Left hindlimb (tissue), 1 donor: ENCODE measurements at places on chromosomes 7 and 10.

DNA sequence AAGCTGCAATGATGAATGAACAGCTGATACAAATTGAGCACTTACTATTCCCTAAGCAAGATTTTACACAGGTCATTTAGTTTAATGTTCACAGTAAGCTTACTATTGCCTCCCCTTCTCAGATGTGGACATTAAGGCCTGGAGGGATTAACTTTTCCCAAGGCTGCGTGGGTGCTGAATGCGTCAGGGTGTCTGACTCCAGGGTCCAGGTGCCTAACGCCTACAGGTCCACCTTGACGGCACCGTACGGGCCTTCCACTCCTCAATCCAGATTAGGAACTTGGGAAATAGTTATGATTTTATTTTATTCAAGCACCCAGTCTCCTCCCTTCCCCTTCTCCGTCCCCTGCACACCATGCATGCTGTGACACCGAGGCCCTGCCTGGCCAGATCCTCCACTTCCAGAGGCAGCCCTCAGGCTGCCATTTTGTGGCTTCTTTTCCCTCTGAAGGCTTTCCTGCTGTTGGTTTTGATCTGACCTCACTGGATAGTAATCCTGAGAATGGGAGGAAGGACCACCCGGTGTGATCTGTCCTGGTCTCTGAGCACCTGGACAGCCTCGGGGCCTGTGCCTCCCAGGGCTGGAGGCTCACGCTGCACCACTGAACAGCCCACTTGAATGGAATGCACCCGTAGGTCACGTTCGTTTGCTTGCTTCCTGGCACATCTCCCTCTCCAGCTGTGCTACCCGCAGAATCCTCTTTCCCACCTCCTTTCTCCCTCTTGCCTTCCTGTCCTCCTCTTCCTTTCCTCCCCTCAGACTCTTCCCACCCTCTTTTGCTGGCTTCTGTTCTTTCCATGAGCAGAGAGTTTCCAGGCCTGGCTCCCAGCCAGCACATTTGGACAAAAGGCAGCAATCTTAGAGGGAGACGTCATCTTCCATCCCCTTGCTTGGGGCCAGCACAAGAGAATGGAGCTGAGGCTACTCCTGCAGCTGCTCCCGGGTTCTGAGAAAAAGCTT is 14.4 kb downstream of the DENND2A start:
- peak; percentile 97 for DNase-seq

- DNase-seq = no peak
Observed at GRCh38 chr10:122342293-122343134, 32.0 kb upstream of the PLEKHA1 start.

DNA sequence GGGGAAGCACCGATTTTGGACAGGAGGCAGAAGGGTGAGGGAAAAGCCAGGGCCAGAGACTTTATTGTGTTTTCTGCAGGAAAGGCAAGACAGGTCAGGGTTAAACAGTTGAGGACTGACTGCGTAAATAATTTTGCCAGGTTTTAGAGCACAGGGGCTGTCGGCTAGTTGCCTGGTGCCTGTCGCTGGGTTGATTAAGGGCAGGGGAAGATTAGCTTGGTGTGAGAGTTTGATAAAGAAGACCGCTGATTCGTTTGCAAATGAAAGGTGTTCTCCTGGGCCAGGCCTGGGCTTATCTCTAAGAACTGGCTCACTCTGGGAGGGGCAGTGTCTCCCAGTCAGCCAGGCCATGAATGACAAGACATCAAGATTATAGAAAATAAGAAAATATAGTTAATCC is 75.6 kb downstream of the SLC37A3 start:
- DNase-seq = no peak

GRCh38 chr7:5773661-5774086 is 7.8 kb downstream of the RNF216 start:
- DNase-seq = no peak

- DNase-seq = no peak
Observed at GRCh38 chr7:43649755-43650274, 66.9 kb downstream of the STK17A start.

- DNase-seq = no peak
Observed at GRCh38 chr10:120658943-120659885, 191.9 kb upstream of the WDR11 start.

GRCh38 chr7:24442170-24442777 is 131.0 kb upstream of the PALS2 start:
- peak; percentile 62 for DNase-seq

GRCh38 chr10:11913079-11913641 is 90.0 kb downstream of the PROSER2 start:
- DNase-seq = no peak

GRCh38 chr10:110824660-110825059 is 47.1 kb upstream of the PDCD4 start:
- no peak for DNase-seq

DNA sequence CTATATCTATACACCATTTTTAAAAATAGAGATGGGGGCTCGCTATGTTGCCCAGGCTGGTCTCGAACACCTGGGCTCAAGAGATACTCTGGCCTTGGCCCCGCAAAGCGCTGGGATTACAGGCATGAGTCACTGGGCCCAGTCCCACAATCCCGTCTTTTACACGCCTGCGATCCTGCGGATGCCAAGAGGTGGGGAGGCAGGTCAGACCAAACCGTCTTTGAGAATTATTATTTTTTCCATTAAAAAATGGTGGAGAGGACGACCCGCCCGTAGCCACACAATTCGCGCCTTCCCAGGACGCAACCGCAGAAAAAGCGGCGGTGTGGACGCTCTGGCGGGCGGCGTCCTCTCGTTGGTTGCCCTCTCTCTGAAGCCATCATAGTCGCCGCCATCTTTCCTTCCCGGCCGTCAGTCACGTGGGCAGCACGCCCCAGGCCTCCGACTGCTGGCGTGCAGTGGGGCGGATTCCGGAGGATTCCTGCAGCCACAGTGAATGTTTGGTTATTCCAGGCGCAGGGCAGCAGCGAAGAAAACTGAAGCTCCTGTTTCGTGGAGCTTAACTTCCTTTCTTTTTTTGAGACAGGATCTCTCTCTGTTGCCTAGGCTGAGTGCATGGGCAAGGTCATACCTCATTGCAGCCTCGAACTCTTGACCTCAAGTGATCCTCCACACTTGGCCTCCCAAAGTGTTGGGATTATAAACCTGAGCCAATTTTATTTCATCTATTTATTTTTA is 9.9 kb upstream of the EPHB4 start:
- peak; percentile 96 for DNase-seq

- no peak for DNase-seq
Observed at GRCh38 chr7:89549768-89550167, 604.5 kb upstream of the STEAP1 start.

- peak; percentile 21 for DNase-seq
Observed at GRCh38 chr10:47025253-47025539, 114.0 kb downstream of the PTPN20 start.

DNA sequence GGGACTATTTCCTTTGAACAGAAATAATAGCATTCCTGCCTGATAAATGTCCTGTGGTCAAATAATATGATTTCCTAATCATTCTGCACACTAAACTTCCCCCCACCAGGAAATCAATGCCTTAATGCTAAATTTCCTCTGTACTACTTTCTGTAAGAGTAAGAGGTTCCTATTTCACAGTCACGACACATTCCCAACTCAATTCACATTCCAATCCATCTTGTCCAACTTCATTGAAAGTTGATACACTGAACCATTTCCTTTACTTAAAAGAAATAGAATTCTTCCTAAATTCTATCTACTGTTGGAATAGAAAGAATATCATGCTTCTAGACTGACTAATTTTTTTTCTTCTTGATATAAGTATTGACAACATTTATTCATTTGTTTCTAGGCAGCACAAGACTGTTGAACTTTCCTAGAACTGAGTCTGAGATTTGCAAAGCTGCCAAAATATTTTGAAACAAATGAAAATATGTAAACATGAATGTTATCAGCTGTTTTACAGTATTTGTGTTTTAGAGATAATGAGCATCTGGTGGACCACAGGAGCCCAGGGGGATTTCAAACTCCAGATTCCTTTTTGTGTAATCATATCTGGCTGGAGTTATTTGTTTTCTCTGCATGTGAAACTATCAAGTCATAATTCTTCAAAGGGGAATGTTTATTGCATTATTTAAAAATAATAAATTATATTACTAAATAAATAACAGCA is 121.5 kb downstream of the TPST1 start:
- no peak for DNase-seq

DNA sequence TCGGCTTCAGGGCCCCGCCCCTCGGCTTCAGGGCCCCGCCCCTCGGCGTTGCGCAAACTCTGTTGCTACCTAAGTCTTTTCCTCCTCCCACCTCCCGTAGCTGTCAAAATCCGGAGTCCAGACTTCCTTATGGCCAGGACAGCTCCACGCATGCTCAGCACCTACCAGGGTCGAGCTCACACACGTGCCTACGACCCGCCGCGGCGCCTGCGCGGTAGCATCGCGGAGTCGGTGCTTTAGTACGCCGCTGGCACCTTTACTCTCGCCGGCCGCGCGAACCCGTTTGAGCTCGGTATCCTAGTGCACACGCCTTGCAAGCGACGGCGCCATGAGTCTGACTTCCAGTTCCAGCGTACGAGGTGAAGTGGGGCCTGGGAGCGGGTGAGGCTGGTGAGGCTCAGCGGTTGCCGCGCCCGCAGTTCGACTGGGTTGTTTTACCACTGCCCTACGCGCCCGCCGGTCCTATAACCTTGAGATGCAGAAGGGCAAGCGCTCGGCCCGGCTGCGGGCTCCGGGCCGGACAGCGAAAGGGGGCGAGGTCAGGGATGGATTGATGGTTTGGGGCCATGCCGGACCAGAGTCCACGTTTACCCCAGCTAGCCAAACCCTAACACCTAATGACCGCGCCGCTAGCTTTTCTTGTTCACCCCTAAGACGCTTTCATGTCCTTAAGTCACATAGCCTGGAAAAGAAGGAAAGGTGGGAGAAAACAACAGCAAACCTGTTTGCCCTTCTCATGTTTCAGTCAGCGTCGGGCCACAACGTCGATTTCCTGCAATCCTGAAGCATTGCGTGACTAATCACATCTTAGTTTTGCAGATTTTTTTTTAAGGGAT is at the start of gene CISD1:
TSS of gene CISD1 (plus strand) at position 217 of the 836 bp plus-strand sequence. CDS start at position 329, 112 bp downstream.
- DNase-seq = peak; percentile 97

DNA sequence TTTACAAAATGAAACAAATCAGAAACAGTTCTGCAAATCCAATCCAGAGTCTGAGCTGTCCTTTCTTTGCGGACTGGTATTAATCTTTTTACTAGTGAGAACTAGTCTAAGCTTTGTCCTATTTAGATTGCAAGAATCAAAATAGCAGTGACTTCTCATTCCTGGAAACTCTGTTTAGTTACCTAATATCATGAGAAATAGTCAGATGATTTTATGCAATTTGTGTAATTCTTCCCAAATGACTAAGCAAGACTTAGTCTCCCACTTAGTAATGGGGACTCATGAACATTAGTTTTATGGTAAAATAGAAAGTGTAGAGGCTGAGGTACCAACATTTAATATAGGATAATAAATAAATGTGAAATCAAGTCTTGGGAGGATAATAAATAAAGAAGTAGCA is 341.3 kb downstream of the DNAJB9 start:
- no peak for DNase-seq

- no peak for DNase-seq
Observed at GRCh38 chr7:143243111-143243510, 20.1 kb upstream of the GSTK1 start.

DNA sequence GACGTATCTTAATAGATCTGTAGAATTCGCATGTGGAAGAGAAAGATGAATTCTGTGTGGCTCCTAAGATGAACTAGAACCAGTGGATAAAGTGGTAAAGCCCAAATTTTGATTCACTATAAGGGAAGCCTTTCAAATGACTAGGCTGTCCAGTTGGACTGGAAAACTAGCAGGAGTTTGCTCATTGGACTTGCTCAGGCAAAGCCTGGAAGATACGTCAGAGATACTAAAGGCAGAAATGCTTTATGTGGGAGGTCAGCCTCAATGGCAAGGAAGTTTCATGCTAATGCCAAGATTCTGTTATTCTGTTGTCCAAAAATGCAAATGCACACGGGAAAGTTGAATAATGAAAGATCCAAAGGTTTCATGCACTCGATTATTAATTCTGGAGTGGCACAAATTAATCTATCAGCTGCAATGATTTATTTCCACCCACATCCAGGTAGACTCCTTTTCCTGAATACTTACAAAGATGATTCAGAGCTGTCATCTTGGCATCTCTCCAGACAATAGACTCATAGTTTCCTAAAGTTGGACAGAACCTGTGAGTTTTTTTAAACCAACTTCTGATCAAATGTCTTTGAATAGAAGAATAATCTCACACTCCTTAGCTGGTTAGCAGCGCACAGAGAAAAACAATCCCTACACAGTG is 20.5 kb upstream of the PPP1R3C start:
- DNase-seq = no peak

GRCh38 chr10:30999070-30999712 is 32.5 kb downstream of the ZNF438 start:
- DNase-seq = no peak

- no peak for DNase-seq
Observed at GRCh38 chr7:132379292-132379691, 197.0 kb downstream of the PLXNA4 start.

DNA sequence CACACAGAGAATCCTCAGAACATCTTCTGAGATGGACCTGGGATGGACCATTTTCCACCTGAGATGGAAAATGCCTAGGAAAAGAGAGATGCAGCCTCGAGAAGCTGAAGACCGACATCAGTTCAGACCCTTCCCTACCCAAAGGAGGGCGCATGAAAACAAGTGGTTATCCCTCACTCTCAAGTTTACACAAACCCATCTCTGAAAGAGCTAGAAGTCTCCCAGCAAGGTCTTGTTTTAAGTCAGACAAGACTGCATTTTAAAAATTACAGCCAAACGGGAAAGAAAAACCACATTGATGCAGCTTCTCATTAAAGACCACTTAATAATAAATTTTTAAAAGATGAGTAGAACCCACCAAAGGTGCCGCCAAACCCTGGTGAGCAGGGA is 1.3 kb downstream of the RAPGEF5 start:
- DNase-seq = no peak

DNA sequence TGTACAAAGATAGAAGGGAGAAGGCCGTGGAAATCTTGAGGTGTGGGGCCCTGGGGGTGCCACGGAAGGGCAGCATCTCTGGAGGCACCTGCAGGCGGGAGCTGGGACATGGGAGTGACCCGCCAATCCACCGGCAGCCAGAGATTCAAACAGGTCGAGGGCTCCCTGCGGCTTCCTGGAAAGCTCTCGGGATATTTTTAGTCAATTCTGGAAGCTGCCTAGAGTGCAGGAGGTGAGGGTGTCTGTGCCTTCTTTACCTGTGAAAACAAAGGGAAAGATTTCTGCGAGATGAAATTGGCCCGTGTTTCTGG is 16.6 kb downstream of the MNX1 start:
- no peak for DNase-seq

GRCh38 chr10:14296065-14296709 is 34.5 kb downstream of the FRMD4A start:
- DNase-seq = no peak

- peak; percentile 50 for DNase-seq
Observed at GRCh38 chr7:92246360-92247101, 757 bp downstream of the ANKIB1 start.

DNA sequence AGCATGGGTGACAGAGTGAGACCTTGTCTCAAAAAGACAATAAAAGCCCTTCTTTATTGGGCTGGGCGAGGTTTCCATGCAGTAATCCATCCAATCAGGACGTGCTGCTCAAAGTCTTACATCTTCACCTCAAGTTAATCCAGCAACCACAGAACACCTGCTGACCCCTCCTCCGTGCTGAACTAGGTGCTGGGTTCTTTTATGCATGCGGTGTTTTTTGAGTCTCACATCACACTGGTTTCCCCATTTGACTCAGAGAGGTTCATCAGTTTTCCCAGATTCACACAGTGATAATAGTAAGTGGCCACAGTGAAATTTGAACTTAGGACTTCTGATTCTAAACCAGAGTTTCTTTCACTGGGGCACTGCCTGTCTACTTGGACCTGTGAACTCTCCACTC is 58.3 kb upstream of the GTF2I start:
- no peak for DNase-seq

- DNase-seq = no peak
Observed at GRCh38 chr7:3033136-3033535, 10.5 kb downstream of the CARD11 start.

- no peak for DNase-seq
Observed at GRCh38 chr7:40800771-40801170, 666.0 kb downstream of the SUGCT start.
